Left hindlimb (tissue), 1 donor: ENCODE measurements at places on chromosomes 4 and X.

DNA sequence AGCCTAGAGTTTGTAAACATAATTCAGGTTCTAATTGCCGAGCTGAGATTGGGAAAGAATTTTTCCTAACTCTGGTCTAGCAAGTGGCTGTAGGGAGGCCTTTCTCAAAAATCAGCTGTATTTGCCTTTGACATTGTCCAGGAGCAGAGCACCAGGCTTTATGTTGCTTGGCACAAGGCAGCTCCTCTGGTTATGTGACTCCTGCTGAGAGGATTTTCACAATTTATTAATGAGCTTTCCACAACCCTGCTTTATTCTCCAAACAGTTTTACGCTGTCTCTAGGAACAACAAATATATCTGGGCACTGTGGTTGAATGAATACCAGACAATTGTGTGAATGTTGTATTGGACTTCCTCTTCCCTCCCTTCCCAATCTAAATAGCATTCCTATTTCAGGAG, 14.9 kb downstream of the LSM6 start:
- DNase-seq: no peak

GRCh38 chr4:5156682-5157081, 105.4 kb downstream of the STK32B start:
- DNase-seq: no peak

GRCh38 chrX:114709406-114709805, 125.5 kb downstream of the HTR2C start:
- DNase-seq: no peak

- DNase-seq: peak; percentile 8
Measured at GRCh38 chrX:154437971-154438893, 1.3 kb downstream of the GDI1 start.

DNA sequence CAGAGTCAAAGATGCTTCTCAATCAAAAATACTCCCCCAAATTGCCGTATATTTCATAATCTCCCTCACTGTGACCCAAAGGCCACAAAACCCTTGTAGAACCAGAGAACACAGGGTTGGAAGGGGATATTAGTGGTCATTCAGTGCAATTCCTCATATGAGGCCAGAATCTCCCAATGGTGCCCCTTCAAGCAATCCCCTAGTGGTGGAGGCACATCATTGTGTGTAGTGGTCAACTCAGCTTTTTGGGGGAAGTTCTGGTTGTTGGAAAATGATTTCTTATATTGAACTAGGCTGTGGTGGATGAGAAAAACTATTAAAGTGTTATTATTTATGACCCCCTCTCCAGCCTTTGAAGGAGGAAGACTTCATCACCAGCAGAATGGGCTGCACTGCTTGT, 17.6 kb upstream of the BOD1L1 start:
- DNase-seq: no peak
